ENCODE measurements at places on chromosomes 12 and 14.

DNA sequence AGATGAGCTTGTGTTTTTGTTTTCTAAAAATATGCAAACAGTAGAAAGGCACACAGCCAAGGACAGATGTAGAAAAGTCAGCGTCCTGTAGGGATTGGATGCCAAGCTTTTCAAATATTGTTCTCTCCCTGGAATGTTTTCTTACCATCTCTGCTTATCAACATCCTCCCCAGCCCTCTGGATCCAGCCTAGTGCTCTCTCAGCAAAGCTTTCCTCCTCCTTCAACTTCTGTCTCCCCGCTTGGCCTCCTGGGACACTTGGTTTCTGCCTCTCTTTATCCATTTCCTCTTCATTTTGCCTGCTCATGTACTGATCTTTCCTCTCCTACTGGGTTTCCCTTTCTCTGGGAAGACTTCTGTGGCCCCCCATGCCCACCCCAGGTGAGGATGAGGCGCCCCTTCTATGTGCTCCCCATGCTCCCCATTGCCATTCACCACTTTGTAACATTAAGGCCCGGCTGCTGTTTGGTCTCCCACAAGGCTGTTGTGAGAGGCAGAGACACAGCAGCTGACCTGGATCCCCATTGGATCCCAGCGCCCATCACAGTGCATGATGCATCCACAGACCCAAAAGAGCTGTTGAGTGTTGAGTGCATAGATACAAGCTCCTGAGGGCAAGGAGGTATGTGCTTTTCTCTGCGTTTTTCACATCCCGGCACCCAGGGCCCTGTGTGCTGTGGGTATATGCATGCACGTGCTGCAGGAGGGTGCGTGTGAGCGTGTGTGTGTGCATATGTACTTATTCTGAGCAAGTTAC lies 38.2 kb downstream of the EVL start:
- no peak for DNase-seq

DNA sequence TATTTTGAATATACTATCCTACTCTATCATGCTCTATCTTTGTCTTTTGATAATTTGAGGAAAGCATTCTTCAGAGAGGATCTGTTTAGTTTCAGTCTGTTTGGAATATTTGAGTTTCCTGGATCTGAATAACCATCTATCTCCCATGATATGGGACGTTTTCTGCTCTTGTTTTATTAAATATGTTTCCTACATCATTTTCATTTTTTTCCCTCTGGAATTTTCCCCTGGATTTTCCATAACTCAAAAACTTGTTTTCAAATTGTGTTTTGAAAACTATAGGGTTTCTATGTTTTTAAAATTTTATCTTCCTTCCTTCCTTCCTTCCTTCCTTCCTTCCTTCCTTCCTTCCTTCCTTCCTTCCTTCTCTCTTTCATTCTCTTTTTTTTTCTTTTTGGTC lies 974.2 kb downstream of the TMEM121 start:
- DNase-seq, result no peak

DNA sequence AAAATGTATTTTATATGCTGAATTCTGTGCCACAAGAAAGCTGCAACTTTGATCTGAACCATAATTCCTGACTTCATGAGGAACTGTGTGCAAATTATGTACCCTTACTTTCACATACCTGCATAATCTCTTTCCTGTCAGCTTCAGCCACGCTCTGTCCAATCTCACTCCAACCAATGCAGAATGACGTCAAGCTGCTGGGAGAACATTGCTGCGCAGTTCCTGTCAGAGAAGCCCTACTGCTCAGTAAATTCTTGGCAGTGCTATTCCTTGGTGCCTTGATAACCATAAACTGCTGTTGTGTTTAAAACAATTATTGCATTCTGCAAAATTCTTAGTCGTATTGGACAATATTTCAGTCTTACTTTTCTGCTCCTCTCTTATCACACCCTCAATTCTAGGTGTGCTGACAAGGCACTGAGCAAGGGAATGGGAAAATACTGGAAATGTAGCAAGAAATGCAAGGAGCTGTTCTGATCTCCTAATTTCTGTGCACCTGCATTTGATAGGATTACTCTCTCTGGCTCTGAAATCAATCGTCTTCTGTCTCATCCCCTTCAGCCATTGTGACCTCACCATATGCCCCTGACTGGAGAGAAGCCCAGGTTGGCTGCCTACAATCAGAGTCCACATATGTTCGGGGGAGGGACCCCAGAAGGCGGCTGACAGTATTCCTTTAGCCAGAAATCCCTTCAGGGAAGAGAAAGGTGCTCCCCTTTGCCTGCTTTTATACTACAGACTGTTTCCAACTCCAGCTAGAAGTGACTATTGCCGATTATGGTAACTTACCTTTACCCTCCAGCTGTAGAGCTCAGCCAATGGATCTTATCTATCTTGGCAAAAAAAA lies 274.9 kb upstream of the NOVA1 start:
- no peak for DNase-seq

- DNase-seq, result no peak
Observed at GRCh38 chr12:104697186-104697585, 240.4 kb downstream of the CHST11 start.

GRCh38 chr12:82942521-82942920 lies 255.8 kb downstream of the TMTC2 start:
- no peak for DNase-seq

- DNase-seq, result no peak
Observed at GRCh38 chr14:58947814-58948445, 240.5 kb upstream of the DAAM1 start.

DNA sequence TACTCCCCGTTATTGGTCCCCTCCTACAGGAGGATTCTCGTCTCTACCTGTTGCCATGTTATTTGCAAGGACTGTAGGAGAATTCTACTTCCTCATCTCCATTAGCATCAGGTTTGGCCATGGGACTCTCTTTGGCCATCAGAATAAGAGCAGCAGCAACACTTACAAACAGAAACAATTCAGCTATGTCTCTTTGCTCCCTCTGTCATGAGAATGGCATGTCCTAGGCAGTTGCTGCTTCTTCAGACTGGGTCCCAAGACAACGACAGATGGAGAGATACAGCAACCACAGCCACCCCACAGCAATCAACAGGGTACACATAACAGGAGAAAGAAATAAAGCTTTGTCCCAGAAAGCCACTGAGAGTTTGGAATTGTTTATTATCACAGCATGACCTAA lies 19.7 kb downstream of the SLC41A2 start:
- no peak for DNase-seq

DNA sequence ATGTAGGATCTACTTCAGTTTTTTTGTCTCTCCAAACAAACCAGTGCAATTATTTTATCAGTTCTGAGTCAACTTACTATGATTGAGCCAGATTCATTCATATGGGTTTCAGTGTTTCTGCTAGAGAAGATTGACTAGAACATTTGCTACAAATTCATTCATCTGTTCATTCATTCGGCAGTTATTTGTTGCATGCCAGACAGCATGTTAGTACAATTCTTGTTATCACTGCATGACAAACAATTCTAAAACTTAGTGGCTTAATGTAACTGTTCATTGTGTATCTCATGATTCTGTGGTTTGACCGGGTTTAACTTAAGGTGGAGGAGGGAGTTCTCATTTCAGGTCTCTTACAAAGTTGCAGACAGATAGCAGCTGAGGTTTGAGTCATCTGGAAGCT lies 52.3 kb downstream of the POLR3B start:
- DNase-seq, result no peak

- DNase-seq, result no peak
Observed at GRCh38 chr12:74454109-74454508, 83.5 kb upstream of the ATXN7L3B start.

DNA sequence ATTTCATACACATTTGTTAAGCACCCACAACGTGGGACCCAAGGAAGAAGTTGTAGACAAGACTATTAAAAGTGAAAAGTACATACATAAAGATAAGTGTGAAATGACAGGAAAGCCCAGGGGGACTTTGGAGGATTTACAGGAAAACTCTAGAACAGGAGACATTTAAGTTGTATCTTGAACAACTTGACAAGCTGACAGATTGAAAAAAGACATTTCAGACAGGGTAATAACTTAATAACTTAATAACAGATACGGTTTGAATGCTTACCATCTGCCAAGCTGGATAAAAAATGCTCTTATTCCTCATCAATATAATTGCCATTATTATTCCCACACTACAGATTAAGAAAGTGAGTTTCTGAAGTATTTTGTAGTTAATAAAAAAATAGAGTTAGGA lies 229.7 kb upstream of the SYT10 start:
- no peak for DNase-seq

GRCh38 chr12:81992461-81992860 lies 233.3 kb upstream of the PPFIA2 start:
- peak; percentile 1 for DNase-seq

DNA sequence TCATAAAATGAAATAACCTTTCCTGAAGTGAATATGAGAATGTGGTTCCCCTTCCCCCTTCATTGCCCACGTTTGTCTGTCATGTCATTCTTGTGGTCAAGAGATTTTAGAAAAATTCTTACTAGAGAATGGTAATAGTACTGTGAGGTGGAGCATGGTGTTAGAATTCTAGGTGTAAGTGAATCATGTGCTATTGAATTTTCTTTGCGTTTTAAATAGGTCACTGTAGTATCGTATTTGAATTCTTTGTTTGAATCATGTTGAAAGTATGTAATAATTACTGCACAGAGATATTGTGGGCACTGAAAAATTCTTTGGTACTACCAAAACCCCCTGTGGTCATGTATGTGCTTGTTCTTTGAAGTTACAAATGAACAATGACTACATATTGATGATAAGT lies 49.9 kb downstream of the FUT8 start:
- no peak for DNase-seq

DNA sequence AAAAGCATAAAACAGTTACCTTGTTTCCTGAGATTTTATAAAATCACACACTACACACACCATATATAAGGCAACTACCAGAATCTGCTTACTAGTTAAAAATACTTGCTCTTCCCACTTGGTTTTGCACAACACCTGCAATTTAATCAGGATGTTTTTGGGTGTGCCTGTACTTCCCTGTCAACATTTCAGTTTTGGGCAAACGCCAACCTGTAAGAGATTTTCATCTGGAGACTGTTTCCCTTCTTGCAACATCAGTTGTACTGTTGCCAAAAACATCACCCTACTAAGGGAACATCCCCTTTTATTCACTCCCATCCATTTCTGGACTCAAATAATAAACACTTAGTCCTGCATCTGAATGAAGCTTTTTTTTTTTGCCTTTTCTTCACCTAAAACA lies 172.3 kb downstream of the DUSP6 start:
- no peak for DNase-seq

DNA sequence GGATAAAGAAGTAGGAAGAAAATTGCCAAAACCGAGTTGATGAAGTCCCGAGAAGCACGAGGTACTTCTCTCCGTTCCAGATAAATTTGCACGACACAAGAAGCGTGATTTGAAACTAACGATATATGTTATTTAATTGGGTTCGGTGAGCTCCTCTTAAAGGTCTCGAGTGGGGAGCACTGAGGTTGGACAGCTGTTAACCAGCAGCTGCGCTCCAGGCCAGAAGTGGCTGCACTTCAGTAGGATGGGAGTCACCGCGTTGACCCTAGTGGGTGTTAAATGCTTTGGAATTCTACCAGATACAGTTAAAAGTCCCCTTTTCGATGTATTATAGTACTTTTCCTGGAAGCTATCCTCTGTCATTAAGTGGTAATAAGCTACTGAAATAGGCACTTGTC lies 953 bp upstream of the DCAF5 start:
- no peak for DNase-seq

- DNase-seq, result no peak
Observed at GRCh38 chr12:132560364-132560613, 50.1 kb downstream of the LRCOL1 start.

DNA sequence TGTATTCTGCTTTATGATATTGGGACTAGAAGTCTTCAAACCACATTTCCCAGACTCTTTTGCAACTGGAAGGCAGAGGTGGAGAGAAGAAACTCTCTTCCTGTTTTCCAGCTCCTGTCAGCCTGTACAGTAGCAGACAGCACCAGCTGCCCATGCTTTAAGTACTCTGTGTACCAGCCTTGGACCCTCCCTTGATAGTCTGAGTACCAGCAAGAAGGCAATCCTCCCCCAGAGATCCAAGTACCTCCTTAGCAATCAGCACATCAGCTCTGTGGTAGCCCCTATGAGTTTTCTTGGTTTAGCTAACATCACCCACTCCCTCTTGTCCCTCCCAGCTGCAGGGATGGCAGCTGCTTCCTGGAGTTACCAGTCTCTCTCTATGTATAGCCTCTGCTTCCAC lies 56.3 kb downstream of the STXBP6 start:
- no peak for DNase-seq

DNA sequence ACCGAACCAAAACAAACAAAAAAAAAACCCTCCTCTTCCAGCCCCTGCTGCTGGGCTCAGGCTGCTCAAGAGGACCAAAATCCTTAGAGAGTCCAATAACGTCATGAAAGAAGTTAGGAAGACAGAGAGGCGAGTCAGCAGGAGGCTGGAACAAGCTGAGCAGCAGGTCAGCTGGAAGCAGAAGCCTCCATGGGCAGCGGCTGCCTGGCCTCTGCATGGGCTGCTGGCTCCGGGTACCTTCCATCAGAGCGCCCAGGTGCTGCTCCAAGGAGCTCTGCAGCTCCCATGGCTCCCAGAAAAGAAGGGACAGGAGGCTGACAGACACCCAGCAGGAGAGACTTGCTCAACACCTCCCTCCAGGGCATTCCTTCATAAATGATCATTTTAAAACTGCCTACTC lies 3.2 kb upstream of the KRT2 start:
- DNase-seq, result no peak

DNA sequence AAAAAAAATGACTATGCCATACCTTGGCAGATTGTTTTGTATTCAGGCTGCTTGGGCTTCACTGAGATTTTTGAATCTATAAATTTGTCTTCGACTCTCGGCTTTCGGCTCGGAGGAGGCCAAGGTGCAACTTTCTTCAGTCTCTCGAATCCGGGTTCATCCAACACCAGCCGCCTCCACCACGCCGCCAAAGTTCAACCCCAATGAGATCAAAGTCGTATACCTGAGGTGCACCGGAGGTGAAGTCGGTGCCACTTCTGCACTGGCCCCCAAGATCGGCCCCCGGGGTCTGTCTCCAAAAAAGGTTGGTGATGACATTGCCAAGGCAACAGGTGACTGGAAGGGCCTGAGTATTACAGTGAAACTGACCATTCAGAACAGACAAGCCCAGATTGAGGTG lies 12.4 kb upstream of the SPPL3 start:
- DNase-seq, result no peak

DNA sequence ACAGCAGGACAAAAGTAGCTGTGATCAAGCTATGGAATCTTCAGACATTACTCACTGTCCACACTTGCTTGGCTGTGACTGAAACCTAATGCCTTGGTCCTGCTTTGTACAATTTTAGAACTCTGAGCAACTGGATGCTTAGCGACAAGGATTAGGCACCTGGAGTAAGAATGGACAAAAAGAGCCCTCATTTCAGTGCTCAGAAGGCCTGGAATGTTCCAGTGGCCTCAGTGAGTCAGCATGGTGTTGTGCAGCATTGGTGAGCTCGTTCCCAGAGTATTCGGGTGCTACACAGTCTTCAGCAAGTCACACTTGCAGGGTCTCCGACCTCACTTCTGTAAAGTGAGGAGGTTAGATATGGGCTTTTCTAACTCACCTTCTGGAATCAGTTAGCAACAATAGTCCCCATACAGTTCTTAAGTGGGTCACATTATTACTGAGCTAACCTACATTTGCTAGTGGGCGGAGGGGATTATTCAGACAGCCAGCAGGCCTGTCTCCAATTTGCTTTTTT lies 108.0 kb upstream of the MDM1 start:
- DNase-seq, result no peak
